ENCODE measurements at places on chromosomes 5 and 9.

- DNase-seq = no peak
These were observed 109.3 kb upstream of the SPDL1 start for GRCh38 chr5:169474226-169474625.

- DNase-seq = peak; percentile 4
These were observed 91.3 kb upstream of the RASEF start for GRCh38 chr9:83154087-83154736.

- DNase-seq = no peak
These were observed 33.0 kb upstream of the NRG2 start for GRCh38 chr5:140076142-140076541.

DNA sequence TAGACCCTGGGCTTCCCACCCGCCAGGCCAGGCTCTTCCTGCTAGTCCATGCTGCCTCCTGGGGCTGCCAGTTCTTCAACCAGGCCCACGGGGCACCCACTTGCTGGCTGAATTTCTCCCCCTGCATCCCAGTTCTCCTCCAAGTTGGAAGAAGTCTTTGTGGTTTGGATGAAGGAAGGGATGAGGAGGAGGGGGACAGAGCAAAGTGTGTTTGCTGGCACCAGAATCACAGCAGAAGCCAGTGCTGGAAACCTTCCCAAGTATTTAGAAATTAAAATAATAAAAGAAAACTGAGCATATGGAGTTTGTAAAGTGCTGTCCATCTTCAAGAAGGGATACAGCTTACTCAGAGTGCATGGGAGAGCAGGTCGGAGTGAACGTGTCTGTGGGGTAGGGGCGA lies 19.4 kb upstream of the UNC5A start:
- no peak for DNase-seq

- no peak for DNase-seq
These were observed 139.2 kb upstream of the TBCA start for GRCh38 chr5:77915346-77915745.

- no peak for DNase-seq
These were observed 120.4 kb upstream of the ABCA1 start for GRCh38 chr9:105048331-105048730.

DNA sequence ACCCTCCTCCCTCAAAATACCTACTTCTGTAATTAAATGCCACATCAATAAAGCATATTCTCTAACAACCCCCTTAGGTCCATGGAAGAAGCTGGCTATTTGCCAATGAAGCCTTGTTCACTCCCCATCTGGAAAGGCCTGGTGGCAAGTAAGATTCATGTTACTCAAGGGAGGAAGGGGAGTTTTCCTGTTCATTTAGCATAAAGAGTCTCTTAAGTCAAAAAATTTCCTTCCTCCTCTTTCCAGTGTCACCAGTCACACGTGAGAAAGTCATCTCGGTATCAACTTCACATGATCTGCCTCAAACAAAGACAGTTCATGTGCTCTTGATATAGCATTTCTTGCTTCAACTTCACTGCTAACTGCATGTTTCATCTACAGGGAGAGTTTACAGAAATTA lies 32.7 kb upstream of the RIC1 start:
- no peak for DNase-seq

GRCh38 chr5:36357391-36357975 lies 55.8 kb upstream of the RANBP3L start:
- peak; percentile 80 for DNase-seq

GRCh38 chr9:130219661-130220096 lies 45.9 kb upstream of the HMCN2 start:
- no peak for DNase-seq

GRCh38 chr5:132353486-132353995 lies 16.0 kb upstream of the SLC22A5 start:
- no peak for DNase-seq

- DNase-seq = no peak
These were observed 32.7 kb upstream of the KCNMB1 start for GRCh38 chr5:170421826-170422225.

DNA sequence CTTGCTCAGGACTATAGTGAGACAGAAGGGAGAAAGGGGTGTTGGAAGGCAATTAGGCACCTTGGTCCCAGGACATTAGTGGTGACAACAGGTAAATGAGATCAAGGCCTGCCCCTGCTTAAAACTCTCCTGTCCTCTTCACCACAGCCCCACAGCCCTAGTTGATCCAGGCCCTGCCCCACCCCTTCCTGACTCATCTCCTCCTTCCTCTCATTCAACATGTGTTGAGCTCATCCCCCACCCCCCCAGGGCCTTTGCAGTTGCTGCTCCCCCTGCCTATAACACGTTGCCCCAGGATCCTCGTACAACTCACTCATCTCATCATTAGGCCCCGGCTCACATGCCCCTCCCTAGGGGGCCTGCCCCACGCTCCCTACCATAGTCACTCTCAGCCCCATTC lies 66.8 kb downstream of the TSPAN17 start:
- no peak for DNase-seq

DNA sequence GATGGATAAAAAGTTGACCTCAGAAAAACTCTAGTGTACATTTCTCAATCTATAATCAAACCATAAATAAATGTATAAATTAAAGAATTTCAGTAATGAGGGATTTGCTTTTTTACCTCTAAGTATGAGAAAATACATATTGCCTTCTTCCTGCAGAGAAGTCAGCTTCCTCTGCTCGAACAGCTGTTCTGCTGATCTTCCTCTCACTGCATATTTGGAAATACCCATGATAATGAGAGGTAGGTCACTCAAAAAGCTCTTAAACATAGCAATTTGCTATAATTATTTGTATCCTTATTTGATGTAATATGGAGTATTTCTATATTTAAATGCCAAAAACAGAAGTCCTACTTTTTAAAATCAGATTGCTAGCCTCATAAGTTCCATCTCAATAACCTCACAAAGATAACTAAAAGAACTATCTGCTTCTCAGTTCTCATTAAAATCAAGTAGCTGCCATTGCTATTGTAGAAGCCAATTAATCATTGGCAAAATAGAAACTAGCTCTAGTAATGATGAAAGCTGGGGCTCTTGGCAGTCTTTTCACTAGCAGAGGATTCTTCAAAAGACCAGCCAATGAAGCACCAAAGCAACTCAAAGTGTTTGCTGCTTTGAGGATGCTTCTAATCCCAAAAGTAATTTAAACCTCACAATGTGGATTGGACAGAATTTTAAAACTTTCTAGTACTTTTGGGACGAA lies 35.7 kb upstream of the OR13D1 start:
- no peak for DNase-seq

- no peak for DNase-seq
These were observed at the start of gene IL4 for GRCh38 chr5:132673939-132674630. IL4 (plus strand) TSS chr5:132673989; CDS start chr5:132674051, 62 bp downstream.

DNA sequence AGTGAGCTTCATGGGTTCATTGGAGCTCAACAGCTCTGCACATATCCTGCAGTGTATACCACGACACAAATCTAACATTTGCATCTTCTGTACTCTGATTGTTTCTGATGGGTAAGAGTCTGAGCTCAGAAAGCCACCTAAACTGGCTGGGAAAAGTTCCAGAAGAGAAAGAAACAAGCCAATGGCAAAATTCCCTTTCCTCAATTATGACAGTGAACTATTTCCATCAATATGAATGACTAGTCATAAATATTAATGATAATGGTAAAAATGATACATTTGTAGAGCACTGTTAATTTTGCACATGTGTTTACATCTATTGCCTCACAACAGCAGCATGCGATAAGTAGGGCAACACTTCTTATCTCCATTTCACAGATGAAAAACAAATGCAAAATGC lies 1101.6 kb upstream of the DMAC1 start:
- DNase-seq = no peak

GRCh38 chr9:89022902-89023301 lies 31.6 kb downstream of the S1PR3 start:
- DNase-seq = peak; percentile 52

DNA sequence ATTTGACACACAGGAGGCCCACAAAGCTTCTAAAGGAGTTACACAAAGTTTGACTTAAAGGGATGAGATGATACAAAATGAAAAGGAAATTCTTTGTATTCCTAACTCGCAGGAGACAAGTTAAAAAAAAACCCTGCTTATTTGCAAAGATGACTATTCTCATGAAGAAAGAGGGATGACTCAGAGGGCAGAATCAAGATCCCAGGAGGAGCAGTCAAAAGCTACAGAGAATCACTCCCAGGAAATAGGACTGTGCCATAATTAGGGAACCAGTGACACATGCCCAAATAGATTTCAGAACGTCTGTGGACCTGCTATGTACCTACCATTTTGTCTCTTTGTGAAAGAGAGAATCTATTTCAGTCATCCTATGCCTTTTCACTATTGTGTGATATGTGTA lies 103.5 kb upstream of the ARRDC3 start:
- DNase-seq = no peak

GRCh38 chr5:172832383-172833315 lies 1.4 kb upstream of the ERGIC1 start:
- DNase-seq = no peak

Data from AG08395 (cell line).